ENCODE measurements at places on chromosomes 7 and 10.

DNA sequence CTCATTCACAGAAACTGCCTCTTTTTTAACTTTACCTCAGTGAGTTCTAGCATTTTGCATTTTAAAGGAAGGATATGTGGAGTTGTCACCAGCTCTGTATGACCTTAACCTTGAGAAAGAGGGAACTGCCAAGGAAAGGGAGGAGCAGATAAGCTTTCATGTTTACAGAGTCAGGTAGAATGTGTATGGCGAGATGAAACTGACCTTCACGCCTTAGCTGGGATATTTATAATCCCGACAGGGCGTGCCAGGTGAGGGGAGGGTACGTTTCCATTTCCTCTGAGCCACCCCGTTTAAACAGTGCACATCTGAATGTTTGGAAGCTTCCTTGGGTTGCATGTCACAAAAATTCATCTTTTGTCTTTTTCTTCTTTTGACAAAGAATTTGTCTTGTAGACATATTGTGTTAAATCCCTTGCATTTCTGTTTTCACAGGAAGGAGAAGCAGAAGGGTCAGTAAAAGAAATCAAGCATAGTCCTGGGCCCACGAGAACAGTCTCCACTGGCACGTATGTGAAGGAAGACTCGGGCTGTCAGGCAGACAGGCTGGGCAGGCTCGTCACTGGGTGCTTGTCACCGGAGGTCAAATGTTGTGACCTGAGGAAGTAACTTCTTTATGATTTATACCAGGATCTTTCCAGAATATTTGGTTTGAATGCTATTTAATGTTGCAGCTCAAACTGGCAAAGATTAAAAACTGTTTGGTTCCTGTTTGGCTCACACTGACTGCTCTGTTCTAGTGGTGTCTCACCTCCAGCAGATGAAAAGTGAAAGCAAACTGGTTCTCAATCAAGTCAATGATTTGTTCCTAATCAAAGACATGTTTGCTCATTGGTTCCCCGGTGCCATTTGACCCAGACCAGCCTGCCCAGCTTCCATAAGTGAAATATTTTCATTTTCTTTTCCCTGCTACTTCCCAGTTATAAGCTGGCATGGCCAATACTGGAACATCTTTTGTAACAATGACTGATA, 16.2 kb downstream of the OPTN start:
- DNase-seq: no peak

GRCh38 chr7:43872406-43873110, 3.2 kb upstream of the MRPS24 start:
- DNase-seq: no peak

- no peak for DNase-seq
These were observed 1121.4 kb downstream of the XPNPEP1 start for GRCh38 chr10:108801775-108802517.

- DNase-seq: no peak
These were observed 222.3 kb upstream of the MKLN1 start for GRCh38 chr7:131105294-131105798.

GRCh38 chr10:75012471-75012870, 99.0 kb upstream of the SAMD8 start:
- DNase-seq: no peak

- DNase-seq: no peak
These were observed 9.2 kb downstream of the PFKFB3 start for GRCh38 chr10:6211671-6212635.

DNA sequence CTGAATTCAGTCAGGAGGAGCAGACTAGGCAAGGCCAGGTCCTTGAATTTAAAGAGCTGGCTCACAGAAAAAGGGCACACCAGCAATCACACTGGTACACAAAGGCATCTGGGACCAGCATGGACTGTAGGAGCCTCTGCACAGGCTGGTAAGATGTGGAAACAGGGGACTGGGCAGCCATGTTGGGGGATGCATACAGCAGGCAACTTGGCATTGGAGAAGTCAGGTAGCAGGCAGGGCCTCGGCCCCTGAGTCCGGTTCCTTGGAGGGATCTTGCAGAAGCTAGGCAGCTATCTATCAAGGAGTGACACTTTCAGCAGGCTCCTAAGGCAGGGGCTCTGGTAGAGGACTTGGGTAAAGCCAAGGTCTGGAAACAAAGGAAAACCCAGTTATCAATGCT, 376.3 kb upstream of the BMPER start:
- no peak for DNase-seq

DNA sequence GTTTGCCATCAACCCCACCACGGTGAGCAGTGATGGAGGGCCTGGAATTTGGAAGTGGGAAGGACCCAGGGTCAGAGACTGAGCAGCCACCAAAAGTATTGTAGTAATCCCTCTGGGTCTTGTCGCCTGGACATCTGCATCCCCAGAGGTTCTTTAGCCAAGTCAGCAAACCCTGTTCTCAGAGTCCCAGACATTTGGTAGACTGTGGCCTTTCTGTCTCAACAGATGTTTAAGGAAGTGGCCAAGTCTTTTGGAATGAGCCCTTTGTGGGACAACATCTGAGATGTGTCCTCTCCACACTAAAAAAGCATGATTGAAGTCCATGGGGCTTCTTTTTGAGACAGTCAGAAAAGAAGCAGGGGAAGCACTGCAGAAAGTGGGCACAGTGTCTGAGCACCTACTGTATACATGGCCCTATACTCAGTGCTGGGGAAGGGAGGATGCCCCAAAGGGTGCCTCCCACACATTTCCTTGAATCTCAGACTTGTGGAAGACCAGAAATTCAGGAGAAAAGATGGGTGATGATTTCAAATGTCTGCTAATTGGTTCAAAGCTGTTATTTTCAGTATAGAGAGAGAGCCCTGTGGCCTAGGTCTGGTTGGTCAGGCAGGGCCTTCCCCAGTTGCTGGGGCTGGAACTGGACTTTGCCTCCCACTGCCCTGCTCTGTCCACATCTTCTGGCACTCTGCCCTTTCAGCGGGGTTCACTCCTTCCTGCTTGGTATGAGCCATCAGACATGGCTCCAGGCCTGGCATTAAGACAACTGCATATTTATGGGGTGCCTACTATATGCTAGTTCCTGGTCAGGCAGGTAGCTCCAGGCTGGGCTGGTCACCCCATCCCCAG, 26.5 kb upstream of the VSIR start:
- no peak for DNase-seq

DNA sequence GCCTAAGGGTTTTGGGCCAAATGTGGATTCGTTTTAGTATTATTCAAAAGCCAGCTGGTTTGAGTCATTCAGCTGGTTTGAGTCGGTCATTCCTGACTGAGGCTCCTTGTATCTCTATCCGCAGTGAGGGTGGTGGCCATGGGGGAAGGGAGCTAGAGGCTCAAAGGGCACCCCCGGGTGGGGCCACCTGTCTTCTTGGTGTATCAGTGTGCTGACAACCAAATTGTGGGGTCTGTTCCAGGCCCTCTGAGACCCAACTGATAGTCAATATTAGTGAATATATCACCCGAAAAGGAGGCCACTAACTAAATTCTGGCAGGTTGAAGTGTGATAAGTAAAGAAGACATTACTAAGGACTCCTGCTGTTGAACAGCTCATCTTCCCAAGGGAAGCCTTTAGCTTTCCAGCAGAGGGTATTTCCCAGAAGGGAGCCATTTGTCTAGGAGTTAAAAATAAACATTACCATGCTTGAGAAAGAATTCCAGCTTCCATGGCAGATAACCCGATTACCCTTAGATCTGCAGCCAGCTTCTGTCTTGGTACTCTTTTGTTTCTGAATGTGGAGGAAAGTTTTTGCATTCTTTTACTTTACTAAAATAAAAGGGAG, 29.9 kb upstream of the DDX50 start:
- no peak for DNase-seq

GRCh38 chr10:79405221-79405994, 40.0 kb downstream of the ZCCHC24 start:
- DNase-seq: no peak

GRCh38 chr7:133742709-133743538, 384.2 kb upstream of the LRGUK start:
- no peak for DNase-seq

DNA sequence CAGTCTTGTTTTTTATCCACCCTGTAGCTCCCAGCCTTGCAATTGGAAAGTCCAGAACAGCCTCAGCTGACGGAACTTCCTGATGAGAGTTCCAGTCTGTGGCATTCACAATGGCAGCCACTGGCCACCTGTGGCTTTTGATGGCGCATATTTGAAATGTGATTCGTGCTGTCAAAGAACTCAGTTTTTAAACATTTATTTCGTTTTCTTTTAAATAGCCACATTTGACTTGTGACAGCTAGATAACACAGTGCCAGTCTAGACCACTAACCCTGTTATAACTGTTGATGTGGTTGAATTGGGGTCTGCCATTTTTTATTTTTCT, 97.3 kb downstream of the INPP5A start:
- DNase-seq: no peak

GRCh38 chr10:14056610-14057332, 274.0 kb downstream of the FRMD4A start:
- no peak for DNase-seq

GRCh38 chr10:6067457-6067856, 5.3 kb upstream of the IL2RA start:
- no peak for DNase-seq
